Ascending aorta (tissue), 2 donors: ENCODE measurements at places on chromosomes 1 and 21. TPM values are rescaled to one million over a fixed set of nuclear protein-coding genes. Genes with fewer than 3 reads are reported as not detected.
A peak's percentile ranks its signal among the peaks of the same experiment; 100 is the strongest.

- no peak for DNase-seq
These were observed 66.8 kb downstream of the ACBD6 start for GRCh38 chr1:180435566-180435965.

DNA sequence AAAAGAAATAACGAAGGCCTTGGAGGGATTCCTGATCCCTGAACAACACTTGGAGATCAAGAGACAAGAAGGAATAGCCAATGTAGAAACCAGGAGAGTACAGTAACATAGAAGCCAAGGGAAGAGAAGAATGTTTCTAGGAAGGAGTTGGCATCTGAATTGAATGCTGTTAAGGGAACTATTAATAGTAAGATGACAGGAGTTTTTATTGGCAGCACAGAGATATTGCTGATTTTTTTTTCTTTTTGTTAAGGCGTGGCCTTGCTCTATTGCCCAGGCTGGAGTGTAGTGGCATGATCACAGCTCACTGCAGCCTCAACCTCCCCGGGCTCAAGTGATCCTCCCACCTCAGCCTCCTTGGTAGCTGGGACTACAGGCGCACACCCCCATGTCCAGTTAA is 9.6 kb upstream of the SFT2D2 start:
- no peak for DNase-seq

DNA sequence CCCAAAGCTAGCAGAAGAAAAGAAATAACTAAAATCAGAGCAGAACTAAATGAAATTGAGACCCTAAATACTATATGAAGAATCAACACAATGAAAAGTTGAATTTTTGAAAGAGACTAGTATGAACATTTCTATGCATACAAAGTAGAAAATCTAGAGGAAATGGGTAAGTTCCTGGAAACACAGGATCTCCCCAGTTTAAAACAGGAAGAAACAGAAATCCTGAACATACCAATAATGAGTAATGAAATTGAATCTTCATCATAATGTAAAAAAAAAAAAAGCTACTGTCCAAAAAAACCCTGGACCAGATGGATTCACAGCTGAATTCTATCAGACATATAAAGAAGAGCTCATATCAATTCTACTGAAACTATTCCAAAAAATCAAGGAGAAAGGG is 233.5 kb downstream of the PLPP3 start:
- DNase-seq = no peak

DNA sequence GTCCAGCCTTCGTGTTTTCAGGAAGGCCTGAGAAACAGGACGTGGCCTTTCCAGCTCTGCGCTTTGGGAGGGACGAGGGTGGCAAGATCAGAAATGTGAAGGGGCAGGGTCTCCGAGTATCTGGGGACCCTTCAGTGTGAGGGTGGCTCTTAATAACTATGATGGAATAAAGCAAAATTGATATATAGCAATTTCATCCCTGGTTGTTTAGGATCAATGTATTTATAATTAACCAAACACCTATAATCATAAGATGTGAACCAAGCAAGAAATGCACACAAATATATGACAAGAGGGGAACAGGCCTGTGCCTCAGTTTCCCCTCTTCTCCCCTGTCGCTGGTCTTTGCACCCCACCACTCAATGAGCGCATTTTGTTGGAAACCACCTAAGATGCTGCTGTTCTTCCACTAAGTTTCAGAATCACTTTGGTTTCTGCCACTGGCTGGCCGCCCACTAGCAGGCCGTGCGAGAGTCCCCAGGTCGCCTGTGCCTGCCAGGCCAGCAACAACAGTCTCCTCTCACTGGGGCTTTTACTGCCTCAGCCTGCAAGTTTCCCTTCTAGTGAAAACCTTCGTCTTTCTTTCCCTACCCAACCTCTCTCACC is 36.6 kb downstream of the UBASH3A start:
- no peak for DNase-seq

- no peak for DNase-seq
These were observed 44.5 kb downstream of the RPS6KA1 start for GRCh38 chr1:26574018-26574417.

GRCh38 chr21:27519361-27519760 is 552.5 kb upstream of the ADAMTS5 start:
- DNase-seq = no peak

- no peak for DNase-seq
These were observed 26.1 kb downstream of the NENF start for GRCh38 chr1:212458817-212459216.

DNA sequence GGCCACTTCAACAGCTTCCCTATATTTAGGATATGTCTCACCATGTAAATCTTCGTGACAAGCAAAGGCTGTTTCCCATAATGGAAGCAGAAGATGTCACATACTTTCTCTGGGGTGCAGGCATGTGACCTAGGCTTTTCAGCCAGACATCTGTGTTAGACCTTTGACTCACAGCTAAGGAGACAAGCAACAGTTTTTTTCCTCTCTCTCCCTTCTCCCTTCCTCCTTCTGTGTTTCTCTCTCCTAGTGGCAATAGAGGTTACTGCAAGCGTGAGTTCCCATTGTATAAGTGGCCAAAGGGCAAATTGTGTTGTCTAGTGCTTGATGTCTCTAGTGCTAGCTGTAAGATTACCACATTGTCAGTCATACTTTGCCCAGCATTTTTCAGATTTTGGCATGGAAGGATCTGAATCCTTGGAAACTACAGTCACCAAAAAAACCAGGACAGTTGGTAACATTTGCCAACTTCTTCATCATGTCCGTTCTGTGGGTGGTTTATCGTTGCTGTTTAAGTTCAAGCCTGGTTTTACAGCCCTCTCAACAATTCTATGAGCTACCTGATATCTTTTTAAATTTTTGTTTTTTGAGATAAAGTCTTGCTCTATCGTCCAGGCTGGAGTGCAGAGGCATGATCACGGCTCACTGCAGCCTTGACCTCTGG is 44.4 kb upstream of the RABGAP1L start:
- DNase-seq = no peak

- no peak for DNase-seq
These were observed 47.2 kb downstream of the RIPK4 start for GRCh38 chr21:41719691-41720090.

DNA sequence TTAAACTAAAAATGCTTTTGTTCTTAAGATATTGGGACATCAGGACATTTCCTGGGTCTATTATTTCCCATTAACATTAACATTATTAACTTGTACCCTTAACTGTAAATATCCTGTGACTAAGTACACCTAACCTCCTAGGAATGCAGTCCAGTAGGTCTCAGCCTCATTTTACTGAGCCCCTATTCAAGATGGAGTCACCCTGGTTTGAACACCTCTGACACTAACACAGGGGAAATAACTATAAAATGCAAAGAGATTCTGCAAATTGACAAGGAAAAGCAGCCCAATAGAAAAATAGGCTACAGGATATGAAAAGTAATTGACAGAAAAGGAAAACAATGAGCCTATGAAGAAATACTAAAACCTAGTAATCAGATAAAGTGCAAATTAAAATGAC is 11.6 kb upstream of the NCMAP start:
- no peak for DNase-seq

- DNase-seq = no peak
These were observed 54.1 kb upstream of the LRRC7 start for GRCh38 chr1:69513601-69514000.

- DNase-seq = no peak
These were observed 22.8 kb downstream of the C2CD2 start for GRCh38 chr21:41931041-41931451.

GRCh38 chr1:61641578-61642336 is 83.2 kb downstream of the TM2D1 start:
- peak; percentile 47 for DNase-seq

DNA sequence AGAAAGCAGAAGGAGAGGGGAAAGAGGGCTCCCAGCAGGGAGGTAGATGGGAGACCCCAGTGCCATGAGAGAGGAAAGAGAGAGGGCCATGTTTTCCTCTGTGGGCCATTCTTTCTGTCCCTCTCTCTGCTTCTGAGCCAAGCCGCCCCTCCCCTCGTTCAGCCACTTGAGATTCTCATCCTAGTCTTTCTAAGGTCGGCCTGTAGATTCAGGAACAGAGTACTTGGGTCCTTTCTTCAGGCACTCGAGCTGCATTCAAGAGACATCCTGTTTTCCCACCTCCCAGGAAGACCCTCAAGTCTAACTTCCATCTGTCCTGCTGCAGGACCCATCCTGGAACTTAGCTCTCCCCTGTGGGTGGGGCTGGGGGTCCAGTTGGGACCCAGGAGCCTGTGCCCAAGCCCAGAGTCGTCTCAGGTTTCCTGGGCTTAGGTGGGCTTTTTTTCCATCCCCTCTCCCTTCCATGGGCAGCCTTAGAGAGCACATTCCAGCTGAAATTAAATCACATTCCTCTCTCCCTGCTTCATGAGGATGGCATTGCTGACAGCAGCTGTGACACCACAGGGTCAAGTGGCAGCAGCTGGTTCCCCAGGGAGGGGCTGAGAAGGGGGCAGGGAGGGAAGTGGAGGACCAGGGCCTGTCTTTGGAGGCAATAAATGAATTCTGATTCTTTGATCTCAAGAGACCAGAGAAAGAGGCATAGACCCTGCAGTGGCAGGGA is 13.0 kb downstream of the NES start:
- no peak for DNase-seq

DNA sequence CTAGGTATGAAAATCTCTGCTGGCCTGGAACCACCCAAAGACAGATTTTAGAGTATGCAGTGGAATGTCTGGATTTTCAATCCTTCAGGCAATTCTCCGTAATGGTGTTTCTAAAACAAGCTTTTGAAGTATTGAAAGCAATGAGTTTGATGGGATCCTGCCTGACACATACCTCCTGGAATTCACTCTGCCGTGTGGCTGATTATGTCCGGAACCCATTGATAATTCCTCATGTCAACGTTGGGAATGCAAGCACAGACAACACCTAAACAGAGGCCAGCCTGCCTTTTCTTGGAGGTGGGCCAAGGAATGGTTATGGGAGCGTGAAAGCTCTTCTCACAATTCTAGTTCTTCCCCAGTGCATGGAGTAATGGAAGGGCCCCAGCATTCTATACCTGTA is 168.9 kb upstream of the HMCN1 start:
- no peak for DNase-seq

CACNA1E gene
- not detected for total RNA-seq

OPRD1 gene
- not detected for total RNA-seq

GPR3 gene
- 2.0 TPM for total RNA-seq

FALEC gene
- total RNA-seq = not detected

VWA1 gene
- total RNA-seq = 79.0 TPM

CD48 gene
- total RNA-seq = not detected

LPAR3 gene
- total RNA-seq = not detected

FAM110D gene
- total RNA-seq = 60.0 TPM
